ENCODE measurements at places on chromosomes 16 and 17. TPM values are rescaled to one million over a fixed set of nuclear protein-coding genes. Genes with fewer than 3 reads are reported as not detected.
A peak's percentile ranks its signal among the peaks of the same experiment; 100 is the strongest.

Gene TK1
- 198 TPM for total RNA-seq

Gene ASGR1
- total RNA-seq, result 1.4 TPM

Gene RAPGEFL1
- 0.98 TPM for total RNA-seq

Gene FBXL16
- not detected for total RNA-seq

DNA sequence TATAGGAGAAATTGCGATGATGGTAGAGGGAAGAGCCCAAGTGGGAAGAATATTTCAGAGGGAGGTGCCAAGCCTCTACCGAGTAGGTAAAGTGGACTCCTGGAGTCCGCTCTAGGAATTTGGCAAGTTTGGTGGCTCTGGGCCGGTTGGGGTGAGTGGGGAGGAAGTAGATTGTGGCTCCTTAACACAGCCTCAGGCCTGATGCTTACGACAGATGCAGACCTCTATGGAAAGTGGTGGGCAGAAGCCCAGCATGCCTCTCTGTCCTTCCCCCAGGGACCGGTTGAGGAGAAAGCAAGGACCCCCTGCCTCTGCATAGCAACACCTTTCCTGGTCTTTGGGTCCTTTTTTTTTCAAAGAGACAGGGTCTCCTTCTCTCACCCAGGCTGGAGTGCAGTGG lies 55.9 kb upstream of the SIAH1 start:
- DNase-seq, result no peak

- no peak for DNase-seq
These were observed 114.0 kb upstream of the GOT2 start for GRCh38 chr16:58847902-58848661.

DNA sequence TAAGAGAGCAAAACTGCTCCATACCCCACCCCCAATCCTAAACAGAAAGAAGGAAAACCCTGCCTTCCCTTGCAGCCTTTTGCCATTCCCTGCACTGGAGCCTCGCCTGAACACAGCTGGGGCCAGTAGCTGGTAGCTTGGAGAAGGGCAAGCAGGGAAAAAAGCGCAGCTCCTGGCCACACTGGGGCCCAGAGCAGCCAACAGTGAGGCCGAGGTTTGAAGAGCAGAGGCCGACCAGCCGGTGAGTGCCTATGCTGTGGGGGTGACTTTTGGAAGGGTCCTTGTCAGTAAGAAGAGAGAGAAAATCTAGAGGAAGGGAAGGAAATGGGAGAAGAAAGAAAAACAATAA lies 3.2 kb upstream of the HOXB9 start:
- DNase-seq, result no peak

DNA sequence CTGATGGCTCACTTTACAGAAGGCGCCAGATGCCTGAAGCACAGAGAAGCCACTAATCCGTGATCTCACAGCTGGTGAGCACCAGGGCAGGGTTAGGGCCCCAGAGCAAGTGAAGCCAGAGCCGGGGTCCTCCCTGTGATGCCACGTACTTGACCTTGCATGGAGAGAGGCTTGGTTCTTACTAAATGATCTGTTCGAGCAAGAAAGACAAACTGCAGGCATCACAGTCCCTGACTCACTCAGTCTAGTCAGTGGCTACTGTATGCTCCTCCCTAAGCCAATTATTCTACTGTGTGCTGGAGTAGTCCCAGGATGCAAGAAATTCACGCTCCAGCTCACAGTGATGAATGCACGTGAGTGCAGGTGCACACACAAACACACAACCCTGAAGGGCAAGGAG lies 55.4 kb downstream of the SDK2 start:
- DNase-seq, result no peak

- DNase-seq, result no peak
These were observed 7.7 kb downstream of the NUBP1 start for GRCh38 chr16:10751291-10751697.

- peak; percentile 66 for DNase-seq
These were observed 667.4 kb upstream of the SALL1 start for GRCh38 chr16:51818342-51818944.

GRCh38 chr16:19419698-19420075 lies 2.0 kb downstream of the TMC5 start:
- DNase-seq, result peak; percentile 54

GRCh38 chr17:36675250-36675649 lies 73.9 kb downstream of the MRM1 start:
- DNase-seq, result no peak

DNA sequence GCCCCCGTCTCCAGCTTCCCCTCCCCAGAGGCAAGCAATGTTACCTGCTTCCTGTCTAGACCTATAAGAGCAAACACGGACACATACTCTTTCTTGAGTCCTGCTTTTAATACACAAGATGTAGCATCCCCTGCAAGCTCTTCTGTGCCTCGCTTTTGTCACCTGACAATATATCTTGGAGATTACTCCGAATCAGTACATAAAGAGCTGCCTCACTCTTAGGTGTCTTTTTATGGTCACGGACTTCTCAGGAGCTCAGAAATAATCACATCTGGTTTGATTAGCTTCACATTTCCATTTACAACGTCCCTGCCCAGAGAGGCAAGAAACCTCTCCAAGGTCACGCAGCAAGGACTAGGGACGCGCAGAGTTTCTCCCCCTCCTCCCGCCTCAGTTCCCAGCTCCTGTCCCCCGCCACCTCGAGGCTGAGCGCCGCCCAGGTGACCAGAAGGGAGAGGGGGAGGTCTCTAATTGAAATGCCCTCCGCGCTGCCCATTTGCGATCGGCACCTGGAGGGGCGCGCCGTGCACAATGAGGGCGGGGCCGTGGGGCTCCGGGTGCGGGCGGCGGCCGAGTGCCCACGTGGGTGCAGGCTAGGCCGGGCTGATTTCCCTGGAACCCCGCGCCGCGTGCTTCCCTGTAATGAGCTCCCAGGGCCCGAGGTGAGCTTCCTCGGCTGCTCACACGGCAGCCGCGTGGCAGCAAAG lies 13.8 kb upstream of the SEZ6 start:
- no peak for DNase-seq

GRCh38 chr16:17384471-17384870 lies 86.3 kb downstream of the XYLT1 start:
- DNase-seq, result no peak

DNA sequence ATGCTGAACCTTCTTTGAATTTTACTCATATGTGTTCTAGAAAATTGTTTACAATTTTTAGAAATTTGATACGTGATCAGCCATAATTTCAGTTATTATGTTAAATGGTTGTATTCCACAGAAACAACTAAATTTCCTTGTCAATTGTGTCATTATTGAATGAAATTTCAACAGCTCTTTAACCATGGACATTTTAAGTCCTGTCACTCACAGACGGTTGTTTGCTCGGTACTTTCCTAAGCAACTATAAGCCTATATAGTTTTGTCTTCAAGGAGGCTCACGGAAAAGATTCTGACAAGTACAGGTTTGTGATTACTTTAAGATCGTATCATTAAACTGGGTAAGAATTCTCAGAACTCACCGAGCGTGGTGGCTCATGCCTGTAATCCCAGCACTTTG lies 31.8 kb downstream of the SLC39A11 start:
- no peak for DNase-seq

GRCh38 chr17:17142556-17142955 lies 63.6 kb downstream of the PLD6 start:
- DNase-seq, result no peak

Data from LHCN-M2 (cell line).